ENCODE measurements at places on chromosomes 1 and 21.

DNA sequence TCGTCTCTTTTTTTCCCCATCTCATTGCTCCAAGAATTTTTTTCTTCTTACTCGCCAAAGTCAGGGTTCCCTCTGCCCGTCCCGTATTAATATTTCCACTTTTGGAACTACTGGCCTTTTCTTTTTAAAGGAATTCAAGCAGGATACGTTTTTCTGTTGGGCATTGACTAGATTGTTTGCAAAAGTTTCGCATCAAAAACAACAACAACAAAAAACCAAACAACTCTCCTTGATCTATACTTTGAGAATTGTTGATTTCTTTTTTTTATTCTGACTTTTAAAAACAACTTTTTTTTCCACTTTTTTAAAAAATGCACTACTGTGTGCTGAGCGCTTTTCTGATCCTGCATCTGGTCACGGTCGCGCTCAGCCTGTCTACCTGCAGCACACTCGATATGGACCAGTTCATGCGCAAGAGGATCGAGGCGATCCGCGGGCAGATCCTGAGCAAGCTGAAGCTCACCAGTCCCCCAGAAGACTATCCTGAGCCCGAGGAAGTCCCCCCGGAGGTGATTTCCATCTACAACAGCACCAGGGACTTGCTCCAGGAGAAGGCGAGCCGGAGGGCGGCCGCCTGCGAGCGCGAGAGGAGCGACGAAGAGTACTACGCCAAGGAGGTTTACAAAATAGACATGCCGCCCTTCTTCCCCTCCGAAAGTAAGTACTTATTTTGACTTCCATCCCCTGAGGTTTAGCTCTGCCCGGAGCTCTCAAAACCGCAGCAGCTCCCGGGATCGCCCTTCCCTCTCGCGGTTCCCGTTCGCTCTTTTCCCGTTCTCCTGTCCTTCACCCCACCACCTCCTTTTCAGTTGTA lies 1.5 kb downstream of the TGFB2 start:
- DNase-seq = no peak

GRCh38 chr1:56297904-56298303 lies 281.5 kb downstream of the PLPP3 start:
- DNase-seq = no peak

GRCh38 chr1:245842106-245842505 lies 665.0 kb downstream of the SMYD3 start:
- DNase-seq = no peak

DNA sequence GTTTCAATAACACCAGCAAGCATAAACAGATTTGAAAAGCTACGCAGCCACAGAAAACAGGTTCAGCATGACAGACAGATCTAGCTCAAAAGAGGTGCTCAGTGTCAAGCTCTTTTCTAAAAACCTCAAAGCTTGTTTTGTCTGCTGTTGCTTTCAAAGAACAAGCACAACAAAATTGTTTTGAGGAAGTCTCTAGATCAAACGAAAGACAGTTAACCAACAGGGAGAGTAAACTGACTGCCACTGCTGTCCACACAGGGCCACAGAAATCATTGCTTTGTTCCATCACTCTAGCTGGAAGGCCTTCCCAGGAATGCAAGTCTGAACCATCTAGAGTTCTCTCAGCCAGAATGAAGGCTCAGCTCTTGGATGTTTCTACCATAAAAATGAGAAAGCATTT lies 12.8 kb downstream of the APP start:
- DNase-seq = no peak

DNA sequence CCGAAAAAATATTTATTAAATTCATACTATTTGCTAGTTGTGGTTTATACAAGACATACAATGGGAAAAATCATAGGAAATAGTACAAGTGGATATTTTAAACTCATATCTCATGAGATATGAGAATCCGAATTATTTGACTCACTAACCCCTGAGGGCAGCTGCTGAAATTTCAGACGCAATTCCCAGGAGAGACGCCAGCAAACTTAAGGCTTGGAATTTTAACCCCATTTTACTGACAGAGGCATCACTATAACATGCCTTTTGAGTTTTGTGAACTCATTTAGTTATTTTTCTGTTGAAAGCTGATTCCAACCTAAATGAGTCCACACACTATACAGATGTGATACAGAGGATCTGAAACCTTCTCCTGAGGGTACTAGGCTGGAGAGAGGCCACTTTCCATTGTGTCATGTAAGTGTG lies 5.9 kb upstream of the MROH9 start:
- no peak for DNase-seq

- DNase-seq = no peak
Observed at GRCh38 chr1:56452027-56453011, 127.0 kb downstream of the PLPP3 start.

DNA sequence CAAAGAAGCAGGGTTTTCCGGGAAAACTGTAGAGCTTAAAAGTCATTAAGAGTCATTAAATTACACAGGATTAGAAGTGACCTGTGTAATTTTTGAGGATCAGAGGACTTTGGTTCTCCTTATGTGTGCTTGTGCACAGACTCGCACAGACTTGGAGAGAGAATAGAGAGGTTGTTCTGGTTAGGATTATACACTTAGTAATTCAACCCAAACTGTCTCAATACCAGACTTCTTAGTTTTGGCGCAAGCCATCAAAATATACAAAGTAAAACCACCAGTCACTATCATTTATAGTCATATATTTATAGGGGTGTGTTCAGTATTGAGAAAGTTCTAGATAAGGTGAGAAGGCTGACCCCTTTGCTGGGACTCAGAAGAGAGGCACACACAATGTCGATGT lies 112.3 kb downstream of the HLX start:
- no peak for DNase-seq

GRCh38 chr1:91014475-91014874 lies 7.4 kb downstream of the ZNF644 start:
- no peak for DNase-seq

Measured in activated gamma-delta T cell (primary cell).